ENCODE measurements at places on chromosomes 7 and 10.

DNA sequence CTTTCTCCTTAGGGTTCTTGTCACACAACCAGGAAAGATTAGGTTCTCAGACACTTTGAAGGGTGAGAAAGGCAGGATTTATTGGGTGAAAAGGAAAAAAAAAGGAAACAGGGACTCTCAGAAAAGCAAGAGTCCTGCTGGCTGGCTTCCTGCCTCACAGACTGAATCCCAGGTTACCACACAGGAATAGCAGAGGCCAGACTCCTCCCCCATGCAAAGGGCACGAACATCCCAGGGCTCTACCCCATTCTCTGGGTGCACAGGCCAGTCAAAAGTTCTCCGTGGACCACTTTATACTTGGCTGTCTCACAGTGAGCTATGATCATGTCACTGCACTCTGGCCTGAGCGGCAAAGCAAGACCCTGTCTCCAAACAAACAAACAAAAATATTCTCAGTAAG lies 42.6 kb downstream of the HOXA1 start:
- no peak for DNase-seq

- no peak for DNase-seq
These were observed 187.0 kb downstream of the PPP1R17 start for GRCh38 chr7:31873816-31874597.

GRCh38 chr10:5266804-5267203 lies 70.2 kb downstream of the AKR1C4 start:
- DNase-seq = no peak

GRCh38 chr7:32155712-32156111 lies 85.5 kb upstream of the PDE1C start:
- no peak for DNase-seq

DNA sequence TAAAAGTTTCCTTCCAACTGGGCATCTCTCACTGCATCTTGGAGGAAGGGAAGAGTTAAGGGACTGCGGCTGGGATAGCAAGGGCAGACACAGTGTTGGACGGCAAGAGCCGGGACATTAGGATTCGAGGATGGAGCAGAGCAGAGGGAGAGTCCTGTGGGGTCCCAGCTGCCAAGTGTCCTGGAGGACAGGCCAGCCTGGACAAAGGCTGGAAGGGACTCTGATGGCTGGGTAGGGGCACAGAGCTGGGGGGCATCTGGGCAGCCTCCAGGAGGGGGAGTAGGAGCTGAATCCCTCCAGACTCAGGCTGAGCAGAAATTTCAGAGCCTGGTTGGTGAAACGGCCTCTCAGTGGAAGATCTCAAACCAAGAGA lies 19.2 kb downstream of the SFTPA1 start:
- no peak for DNase-seq

DNA sequence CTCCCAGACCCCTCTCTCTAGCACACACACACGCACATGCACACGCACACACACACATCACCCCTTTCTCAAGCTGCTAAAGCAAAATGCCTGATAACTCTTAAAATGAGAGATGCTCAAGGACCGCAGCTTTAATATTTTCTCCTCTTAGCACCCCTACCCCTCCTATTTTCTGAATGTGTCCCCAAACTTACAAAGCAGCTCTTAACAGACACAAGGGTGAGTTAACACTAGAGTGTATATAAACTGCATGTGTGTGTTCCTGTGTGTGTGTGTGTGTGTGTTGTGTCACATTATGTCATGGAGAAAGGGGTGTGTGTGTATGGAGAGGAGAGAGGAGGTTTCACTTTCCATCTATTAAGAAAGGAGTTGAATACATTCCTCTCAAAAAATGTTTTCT lies 1.3 kb downstream of the PTN start:
- no peak for DNase-seq

- no peak for DNase-seq
These were observed 28.1 kb downstream of the WDR37 start for GRCh38 chr10:1084011-1084950.
